ENCODE measurements at places on chromosomes 11 and 22.

DNA sequence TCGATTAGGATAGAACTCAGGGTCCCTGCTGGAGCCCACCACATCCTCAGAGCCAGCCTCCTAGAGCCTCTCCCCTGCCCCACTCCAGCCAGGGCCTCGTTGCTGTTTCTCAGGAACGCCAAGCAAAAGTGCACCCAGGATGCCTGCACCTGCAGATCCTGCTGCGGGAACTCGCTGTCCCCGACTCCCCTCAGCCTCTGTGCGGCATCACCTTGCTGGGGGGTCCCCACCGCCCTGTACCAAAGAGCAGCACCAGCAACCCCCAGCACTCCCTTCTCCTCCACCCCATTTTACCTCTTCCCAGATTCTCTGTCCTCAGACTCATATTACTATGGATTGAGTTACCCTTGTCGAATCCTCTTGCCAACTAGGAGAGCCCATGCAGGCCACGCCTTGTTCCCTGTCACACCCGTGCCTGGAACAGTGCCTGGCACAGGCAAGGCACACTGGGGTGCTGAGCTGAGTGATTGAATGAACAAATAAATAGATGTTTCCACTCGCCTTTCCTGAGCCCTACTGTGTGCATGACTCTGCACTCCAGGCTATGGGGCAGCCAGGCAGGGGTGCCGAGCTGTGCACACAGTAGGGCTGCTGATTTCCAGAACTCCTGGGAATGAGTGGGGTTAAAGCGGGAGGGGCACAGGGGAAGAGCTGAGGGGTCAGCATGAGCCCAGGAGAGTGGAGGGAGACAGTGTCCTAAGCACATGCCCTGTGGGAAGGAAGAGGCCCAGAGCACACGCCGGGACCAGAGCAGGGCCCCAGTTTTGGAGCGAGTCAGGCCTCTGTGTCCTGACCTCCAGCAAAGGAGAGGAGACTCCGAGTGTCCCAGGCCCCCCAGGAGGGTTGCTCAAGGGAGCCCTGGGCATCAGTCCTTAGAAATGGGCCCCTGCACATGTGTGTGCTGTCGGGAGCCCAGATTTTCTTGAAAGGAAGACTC, 44.3 kb downstream of the LINC01488 start:
- no peak for DNase-seq

DNA sequence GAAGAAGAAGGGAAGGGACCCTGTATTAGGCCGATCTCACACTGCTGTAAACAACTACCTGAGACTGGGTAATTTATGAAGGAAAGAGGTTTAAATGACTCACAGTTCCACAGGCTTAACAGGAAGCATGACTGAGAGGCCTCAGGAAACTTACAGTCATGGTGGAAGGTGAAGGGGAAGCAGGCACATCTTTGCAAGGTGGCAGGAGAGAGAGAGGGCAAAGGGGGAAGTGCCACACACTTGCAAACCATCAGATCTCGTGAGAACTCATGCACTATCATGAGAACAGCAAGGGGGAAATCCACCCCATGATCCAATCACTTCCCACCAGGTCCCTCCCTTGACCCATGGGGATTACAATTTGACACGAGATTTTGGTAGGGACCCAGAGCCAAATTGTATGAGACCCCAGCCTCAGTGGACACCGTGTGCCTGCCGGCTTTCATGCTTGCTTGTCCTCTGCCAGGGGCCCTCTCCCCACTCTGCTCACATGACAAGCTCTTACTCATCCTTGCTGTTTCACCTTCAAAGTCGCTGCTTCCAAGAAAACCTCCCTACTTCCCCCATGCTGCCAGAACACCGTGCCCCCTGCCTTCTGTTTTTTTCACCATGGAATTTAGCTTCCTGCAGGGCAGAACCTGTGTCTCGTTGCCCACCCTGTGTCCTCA, 23.3 kb upstream of the PPFIA1 start:
- DNase-seq, result no peak

- no peak for DNase-seq
Observed at GRCh38 chr11:112837162-112837826, 123.9 kb upstream of the NCAM1 start.

GRCh38 chr11:59174664-59175033, 2.7 kb downstream of the DTX4 start:
- no peak for DNase-seq

- DNase-seq, result no peak
Observed at GRCh38 chr11:57370251-57370650, 10.7 kb downstream of the PRG3 start.

- no peak for DNase-seq
Observed at GRCh38 chr11:12089473-12089872, 20.9 kb upstream of the MICAL2 start.

- no peak for DNase-seq
Observed at GRCh38 chr22:37387793-37388192, 39.5 kb downstream of the ELFN2 start.

GRCh38 chr11:68989936-68990606, 9.3 kb upstream of the MRGPRD start:
- no peak for DNase-seq

- DNase-seq, result no peak
Observed at GRCh38 chr22:49368221-49368975, 459.3 kb downstream of the BRD1 start.

Data from CD4-positive, alpha-beta T cell treated with Interleukin-17A for 4 hours (primary cell).